ENCODE measurements at places on chromosomes 1 and 21.

GRCh38 chr1:100657876-100658715 is 61.4 kb upstream of the VCAM1 start:
- DNase-seq = no peak

DNA sequence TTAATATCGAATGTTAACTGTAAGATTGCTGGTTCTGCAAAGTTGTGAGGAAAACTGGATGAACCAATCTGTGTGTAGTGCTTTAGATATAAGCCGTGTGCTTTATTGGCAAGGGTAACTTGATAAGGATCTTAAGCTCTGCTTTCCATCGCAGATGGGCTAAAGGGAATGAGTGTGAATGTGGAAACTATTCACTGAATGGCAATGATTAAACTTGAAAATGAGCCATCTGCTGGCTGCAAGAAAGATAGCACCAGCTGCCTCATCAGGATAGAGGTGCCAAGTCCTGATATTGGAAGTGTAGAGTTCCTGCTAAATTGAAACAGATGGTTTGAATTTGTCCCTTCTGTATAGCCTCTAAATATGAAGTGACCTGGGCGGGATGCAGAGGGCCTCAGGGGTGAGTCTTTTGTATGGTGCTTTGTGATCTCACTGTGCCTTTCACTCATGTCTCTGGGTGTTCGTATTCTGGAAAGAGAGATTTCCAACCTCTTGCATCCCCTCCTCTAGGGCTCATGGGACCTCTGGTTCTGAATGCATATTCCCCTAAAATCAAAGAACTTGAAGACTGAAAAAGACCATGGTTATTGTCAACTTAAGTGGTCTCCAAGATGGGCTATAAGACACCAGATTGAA is 9.2 kb downstream of the FCRL3 start:
- DNase-seq = no peak

DNA sequence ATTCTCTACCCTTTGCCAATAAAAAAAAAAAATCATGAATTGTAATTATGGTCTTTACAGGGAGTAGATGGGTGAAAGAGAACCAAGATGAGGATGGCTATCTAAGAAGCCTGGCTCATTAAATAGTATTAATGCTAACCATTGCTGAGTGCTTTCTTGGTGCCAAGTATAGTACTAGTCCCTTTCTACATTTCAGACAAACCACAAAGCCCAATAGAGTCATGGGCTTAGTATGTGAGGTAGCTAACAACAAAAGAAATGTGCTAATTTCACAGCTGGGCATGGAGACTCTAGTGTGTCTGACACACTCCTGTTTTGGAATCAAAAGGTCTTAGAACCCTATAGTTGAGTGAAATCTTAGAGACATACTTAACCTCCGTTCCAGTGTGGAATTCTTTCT is 84.5 kb upstream of the ESRRG start:
- DNase-seq = no peak

DNA sequence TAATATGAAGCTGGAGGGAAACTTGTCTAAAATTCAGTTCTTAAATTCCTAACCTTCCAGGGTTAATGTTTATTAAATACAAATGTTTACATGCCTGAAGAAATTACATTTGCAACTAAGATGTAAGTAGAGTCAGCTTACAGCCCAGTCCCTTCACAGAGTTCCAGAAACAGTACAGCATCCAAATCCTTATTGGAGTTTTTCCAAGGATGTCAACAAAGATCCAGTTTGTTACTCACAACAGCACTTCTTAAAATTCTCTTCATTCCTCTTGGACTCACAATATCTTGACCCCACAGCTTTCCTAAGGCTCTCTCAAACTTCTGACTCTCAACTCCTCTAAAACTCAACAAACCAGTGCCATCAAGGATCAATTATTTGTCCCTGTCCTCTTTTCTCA is 50.1 kb upstream of the RWDD3 start:
- DNase-seq = no peak

DNA sequence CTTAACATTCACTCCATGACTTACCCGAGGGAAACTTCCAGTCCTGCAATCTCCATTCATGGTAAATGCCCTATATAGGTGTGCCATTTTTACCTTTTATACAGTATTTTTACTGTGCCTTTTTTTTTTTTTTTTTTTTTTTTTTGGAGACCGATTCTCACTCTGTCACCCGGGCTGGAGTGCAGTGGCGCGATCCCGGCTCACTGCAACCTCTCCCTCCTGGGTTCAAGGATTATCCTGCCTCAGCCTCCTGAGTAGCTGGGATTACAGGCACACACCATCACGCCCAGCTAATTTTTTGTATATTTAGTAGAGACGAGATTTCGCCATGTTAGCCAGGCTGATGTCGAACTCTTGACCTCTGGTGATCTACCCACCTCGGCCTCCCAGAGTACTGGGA is 124.4 kb upstream of the PLPPR4 start:
- DNase-seq = no peak

GRCh38 chr21:32193098-32193465 is 85.8 kb downstream of the MIS18A start:
- no peak for DNase-seq

- peak; percentile 38 for DNase-seq
These were observed 24.4 kb upstream of the LEPR start for GRCh38 chr1:65395887-65396612.

GRCh38 chr1:165871311-165872067 is 44.1 kb downstream of the UCK2 start:
- DNase-seq = peak; percentile 72

- DNase-seq = no peak
These were observed 291.5 kb downstream of the AKT3 start for GRCh38 chr1:243558576-243558975.

DNA sequence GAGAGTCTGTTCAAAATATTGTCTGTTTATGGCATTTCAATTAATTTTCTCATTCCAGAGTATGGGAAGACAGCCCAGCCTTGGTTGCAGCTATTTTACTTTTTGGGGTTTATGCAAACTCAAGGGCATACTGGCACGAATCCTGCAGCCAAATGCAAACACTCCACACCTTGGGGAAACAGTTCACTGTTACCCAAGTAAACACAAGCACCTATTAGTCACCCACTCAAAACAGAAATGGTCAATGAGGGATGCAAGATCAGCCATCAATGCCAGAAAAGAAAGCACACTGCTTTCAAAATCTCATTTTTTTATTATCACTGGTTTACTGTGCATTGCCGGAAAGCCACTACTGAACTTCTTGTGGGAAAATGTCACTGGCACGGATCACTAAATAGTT is 170.6 kb downstream of the RUNX1 start:
- no peak for DNase-seq

DNA sequence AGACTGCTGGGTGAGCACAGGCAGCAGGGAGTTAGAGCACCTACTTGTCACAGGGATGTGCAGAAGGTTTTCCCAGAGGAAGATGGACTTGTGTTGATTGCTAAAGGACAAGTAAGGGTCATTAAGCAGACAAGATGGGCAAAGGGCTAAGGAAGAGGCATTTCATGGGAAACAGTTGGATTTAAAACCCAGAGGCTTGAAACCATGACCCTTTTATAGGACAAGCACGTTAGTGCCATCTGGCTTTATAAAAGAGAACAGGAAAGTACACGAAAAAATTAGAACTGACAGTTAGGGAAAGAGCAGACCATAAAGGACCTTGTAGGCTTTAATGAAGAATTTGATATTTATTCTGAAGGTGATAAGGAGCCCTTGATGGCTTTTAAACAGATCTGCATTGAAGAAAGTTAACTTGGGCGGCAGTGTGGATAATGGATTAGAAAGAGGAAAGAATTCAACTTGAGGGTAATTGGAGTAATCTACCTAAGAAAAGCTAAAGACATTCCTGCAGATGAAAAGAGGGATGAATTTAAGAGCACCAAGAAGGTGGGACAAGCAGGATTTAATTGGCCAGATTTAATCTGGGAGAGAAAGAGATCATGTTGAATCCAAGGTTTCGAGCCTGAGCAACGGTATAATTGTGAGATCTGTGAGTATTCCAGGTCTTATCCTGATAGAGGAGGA is 68.6 kb downstream of the ZC3H11B start:
- no peak for DNase-seq

GRCh38 chr21:25234857-25235801 is 372.2 kb downstream of the MRPL39 start:
- no peak for DNase-seq

DNA sequence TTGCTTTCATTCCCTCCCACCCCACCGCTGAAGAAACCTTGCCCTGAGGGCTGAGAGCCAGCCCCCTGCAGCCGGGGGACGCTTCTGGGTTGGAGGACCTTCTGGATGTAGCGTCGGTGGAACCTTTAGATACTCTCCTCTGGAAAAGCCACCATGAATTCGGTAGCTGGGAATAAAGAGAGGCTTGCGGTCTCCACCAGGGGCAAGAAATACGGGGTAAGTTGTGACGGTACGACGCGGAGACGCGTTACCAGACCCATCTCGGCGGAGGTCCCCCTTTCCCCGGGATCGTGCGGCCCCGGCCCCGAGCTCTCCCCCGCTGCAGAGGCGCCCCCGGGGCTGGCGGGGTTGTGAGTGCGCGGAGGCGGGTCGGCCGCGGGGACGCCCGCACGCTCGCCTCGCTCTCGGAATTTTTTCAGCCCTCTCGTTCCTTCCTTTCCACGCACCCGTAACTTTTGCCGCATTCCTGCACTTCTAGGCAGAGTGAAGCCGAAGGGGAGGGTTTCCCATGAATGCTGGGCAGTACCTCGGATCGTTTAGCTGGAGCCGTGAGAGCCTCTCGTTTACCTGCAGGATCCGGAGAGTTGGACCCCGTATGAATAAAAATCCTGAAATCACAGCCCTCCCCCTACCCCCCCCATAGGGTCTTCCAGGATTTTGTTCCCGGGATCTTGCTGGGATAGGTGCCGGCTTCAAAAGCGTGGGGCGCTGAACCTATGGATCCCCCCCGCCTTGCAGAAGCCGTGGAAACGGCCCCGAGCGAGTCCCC is 671 bp downstream of the KIF26B start:
- DNase-seq = peak; percentile 49

Data from H9 (cell line).